Stimulated activated CD4-positive, alpha-beta T cell treated with anti-CD3 and anti-CD28 coated beads, Interleukin-1b, Interleukin-23, amount 100 ng/mL, for 48 hours (primary cell): ENCODE measurements at places on chromosomes 3 and 15.

DNA sequence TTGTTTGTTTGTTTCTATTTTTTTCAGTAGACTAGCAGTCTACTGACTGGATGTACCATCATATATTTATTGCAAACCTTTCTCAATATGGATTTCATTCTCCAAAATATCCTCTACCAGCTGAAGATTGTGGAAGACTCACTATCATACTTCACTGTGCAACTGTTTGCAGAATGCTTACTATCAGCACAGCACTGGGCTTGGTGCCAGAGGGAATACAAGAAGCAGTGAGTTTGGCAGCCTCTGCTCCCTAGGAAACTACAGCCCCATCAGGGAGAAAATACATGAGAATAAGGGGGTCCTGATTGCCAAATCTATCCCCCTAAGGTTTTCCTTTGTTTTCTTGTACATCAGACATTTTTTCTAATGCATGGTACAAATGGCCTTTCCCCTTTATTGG is 27.5 kb downstream of the AQP9 start:
- no peak for DNase-seq

GRCh38 chr3:172218350-172219323 is 179.3 kb downstream of the FNDC3B start:
- DNase-seq = no peak

- peak; percentile 53 for DNase-seq
These were observed 25.3 kb downstream of the EXOG start for GRCh38 chr3:38521391-38521987.

- DNase-seq = no peak
These were observed 88.6 kb upstream of the SPRED1 start for GRCh38 chr15:38164061-38164460.

DNA sequence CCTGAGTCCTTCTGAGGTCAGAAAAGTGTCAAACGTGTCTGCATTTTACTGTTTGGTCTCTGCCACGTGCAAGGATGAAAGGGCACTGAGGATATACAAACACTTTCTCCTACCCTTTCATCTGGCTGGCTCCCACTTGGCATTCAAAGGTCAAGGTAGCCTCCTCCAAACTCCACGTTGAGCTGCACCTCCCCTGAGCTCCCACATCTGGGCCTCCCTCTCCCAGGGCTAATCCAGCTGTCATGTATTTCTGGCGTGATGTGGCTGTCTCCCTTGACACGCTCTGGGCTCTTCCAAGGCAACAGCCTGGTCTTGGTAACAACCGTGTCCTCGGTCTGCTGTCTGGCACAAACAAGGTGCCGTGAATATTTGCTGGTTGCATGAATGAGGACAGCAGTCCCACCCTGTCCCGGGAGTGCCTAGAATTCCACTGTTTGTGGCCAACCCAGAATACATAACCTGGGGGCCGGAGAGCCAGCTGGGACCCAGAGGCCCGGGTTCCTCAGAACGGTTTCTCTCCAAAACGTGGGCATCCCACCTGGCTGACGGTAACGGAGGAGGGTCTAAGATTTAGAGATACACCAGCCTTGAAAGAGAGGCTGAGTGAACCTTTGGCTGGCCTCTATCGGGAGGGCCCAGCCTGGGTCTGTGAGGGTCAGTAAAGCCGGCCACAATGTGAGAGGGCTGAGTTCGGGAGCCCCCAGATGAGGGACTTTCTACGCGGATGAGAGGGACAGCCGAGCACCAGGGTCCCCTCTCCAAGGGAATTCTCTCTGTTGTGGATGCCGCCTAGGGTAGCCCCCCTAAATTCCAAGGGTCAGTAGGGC is 767 bp downstream of the GLT8D1 start:
- no peak for DNase-seq

GRCh38 chr15:100112636-100113305 is 229.0 kb downstream of the ADAMTS17 start:
- no peak for DNase-seq

DNA sequence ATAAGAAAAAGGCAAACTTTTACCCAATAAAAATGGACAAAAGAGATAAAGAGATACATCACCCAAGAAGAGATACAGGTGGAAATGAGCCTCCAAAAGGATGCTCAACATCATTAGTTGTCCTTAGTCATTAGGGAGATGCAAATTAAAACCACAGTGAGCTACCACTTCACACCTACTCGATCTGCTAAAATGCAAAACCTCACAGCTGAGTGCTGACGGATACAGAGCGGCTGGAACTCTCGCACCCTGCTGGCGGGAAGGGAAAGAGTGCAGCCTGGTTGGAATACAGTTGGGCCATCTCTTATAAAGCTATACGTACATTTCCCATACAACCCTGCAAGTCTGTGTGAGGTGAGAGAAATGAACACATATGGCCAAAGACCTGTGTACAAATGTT is 78.5 kb upstream of the PRR20G start:
- DNase-seq = no peak

DNA sequence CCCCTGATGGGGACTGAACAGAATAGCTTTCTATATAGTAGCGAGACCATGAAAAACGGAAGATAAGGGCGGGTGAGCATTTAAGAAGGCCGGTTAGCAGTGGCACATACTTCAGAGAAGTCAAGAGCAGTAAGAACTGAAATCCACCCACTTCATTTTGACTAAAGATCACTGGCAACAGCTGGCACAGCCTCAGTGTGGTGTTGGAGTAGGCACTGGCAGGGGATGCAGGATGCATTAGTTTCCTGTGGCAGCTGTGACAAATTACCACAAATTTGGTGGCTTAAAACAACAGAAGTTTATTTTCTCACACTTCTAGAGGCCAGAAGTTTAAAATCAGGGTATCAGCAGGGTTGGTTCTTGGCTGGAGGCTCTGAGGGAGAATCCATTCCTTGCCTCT is 176.5 kb downstream of the ADAMTSL3 start:
- no peak for DNase-seq

DNA sequence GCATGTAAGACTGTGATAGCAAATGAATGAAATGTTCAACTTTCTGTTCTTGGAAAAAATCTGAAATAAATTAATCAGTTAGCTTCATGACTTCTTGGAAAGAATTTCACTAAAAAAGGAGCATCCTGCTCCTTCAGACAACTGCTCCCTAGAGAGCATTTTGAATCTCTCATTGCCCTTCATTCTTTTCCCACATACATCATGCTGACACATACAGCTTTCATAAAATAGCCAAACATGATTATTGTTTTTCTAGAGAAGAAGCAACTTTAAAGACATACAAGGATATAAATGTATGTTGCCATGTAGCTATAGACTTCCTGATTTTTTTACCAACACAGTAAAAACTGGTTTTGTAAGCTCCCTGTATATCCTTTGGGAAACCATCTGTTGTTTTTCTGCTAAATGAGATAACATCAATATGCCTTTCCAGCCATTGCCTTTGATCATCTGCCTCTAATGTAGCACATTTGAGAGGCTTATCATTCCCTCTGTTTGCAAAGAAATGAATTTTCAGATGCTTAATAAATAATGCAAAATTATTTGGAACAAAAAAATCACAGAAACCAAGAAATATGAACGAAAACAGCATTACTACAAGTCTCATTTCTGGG is 248.2 kb upstream of the GPR149 start:
- no peak for DNase-seq

- no peak for DNase-seq
These were observed 237.5 kb downstream of the P3H2 start for GRCh38 chr3:189883113-189883753.
